ENCODE measurements at places on chromosomes 1 and 21.

GRCh38 chr1:203063287-203063686, 22.5 kb downstream of the MYOG start:
- DNase-seq = no peak

DNA sequence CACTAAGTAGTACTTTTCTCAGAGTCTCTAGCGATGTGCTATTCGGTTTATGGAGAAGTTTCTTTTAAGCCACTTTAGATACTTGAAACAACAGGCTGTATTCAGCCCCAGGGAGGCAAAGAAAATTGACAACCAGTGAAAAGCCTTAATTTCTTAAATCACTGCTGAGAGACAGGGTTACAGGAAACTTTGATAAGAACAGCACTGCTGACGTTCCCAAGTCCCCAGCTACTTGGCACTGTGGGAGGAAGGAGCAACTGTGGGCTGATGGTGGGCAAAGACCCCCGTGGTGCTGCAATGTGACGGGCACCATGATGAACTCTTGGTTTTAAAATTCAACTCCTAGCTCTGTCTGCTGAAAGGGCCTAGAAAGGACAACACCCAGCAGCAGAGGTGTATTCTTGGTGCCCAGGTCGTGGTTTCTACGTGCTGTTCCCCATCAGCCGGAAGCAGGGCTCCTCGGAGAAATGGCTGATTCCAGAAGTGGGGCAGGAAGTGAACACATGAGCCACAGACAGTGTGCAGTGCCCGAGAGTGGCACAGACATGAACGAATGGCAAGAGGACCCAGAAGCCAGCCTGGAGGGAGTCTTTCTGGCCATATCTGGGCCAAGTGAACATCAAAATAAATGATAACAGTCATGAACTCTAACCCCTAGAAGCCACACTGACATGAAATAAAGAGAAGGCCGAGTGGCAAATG, 5.3 kb downstream of the PTTG1IP start:
- DNase-seq = no peak

- DNase-seq = no peak
These were observed 74.3 kb upstream of the EDN2 start for GRCh38 chr1:41558761-41559171.

DNA sequence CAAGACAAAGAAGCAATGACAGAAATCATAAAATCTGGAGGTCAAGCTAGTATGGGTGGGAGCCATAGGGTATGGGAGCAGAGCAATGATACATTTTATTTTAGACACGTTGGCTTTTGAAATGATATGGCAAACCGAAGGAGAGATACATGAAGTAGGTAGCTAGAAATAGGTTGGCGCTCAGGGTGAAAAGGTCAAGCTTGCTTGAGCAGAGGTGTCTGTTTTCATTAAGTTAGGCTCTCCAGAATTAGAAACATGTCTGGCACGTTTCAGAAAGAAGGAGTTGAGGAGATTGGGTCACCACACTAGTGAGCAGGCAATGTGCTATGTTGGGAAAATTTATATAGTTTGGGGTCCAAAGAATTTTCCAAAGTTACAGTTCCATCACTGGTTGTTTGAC, 151.4 kb downstream of the AMY1C start:
- no peak for DNase-seq

DNA sequence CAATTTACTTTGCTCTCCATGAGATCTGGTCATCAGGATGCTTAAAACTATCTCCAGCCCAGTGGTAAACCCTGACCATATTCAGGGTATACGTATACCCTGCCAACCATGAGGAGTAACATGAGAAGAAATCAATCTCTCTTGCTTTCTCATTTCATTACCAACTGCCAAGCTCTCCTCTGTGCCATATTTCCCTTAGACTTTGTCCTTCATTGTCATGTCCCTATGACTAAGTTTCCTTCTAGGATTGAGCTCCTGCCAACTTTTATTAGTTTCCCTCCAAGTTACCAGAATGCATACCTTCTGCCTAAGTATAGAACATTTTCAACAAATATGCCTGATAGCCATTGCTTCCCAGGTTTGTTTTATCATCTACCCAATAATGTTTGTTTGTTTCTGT, 1113.9 kb upstream of the B3GALT2 start:
- DNase-seq = no peak

DNA sequence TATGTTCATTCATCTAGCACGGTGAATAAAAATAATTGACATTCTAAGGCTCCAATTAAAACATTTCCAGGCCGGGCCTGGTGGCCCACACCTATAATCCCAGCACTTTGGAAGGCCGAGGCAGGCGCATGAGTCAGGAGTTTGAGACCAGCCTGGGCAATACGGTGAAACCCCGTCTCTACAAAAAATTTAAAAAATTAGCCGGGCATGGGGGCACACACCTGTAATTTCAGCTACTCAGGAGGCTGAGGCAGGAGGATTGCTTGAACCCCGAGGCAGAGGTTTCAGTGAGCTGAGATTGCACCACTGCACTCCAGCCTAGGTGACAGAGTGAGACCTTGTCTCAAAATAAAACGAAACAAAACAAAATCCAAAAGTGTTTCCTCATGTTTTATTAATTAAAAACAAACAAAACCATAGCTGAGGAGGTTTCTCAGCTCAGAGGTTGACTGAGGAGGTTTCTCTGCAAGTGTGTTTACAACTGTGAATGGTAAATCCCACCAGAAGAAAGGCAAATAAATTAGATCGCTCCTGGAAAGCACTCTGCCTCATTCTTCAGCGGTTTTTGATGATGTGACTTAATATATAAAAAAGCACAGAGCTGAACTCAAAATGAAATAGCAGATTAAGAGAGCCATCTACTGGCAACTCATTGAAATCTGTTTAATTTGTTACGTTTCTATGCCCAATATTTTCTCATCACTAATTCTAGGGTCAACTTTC, 37.7 kb upstream of the ATG4C start:
- DNase-seq = no peak

DNA sequence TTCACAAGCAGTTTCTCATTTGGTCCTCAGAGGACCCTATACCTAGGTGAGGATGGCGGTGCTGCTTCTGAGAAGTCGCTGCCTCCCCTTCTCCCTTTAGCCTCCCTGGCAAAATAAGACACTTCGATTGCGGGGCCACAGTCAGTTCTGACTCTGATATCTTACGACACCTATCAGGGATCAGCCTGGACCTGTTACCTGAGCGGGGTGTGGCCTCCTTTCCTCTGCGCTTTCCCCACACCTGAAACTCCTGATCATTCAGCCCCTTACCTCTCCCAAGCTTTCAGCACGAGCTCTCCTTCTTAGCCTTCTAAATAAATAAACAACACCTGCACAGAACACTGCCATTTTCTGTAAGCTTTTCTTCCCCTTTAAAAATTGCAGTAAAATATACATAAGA, 24.6 kb upstream of the GPR137B start:
- DNase-seq = no peak

DNA sequence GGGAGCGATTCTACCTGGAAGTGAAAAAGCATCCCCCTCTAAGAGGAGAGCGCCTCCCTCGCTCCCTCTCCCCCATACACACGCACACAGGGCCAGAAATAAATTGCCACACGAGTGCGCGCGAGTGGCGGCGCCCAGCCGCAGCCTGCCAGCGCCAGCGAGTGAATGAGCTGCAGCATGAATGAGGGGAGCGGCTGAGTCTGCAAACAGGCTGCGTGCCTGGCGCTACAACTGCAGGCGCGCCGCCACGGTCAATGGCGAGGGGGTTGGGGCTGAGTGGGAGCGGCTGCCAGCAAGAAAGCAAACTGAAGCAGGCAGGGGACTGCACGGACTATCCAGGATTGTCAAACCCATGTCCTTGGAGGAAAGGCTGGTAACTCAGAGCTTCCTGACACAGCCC, 2.2 kb downstream of the CAMK1G start:
- DNase-seq = no peak

GRCh38 chr1:228782662-228783417, 47.6 kb downstream of the RHOU start:
- DNase-seq = no peak

DNA sequence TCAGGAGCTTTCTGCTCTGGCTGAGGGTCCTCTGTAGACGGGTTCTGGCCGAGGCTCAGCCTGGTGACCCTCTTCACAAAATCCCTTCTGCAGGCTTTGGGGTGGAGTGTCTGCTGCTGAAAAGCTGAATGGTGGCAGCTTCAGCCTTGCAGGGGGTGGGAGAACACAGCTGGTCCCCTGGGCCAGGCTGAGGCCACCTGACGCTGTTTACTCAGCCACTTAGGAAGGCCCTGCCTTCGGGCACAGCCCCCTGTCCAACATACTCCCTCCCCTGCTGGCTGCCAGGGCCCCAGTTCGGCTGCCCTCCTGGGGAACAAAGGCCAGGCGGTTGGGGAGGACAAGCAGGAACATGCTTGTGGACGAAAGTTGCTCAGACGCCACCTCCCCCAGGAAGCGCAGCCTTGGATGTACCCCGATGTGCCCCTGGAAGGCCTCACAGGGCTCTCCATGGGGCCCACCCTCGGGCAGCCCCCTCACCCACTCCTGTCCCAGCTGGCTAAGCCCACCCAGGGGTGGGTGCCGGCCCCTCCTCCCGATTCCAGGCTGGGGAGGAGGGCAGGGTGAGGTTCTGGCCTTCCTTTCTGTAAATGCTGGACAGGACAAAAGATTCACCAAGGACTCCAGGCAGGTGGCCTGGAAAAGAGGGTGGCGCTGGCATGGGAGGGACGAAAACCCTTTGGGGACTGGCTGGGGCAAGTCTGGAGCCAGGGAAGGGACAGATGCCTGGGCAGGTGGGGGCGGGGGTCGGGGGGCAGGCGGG, at the start of gene ANKRD65:
TSS of gene ANKRD65 (minus strand) at position 130 of the 760 bp plus-strand sequence. CDS start 271 bp downstream, outside the sequence.
- no peak for DNase-seq

- no peak for DNase-seq
These were observed 27.6 kb downstream of the SKI start for GRCh38 chr1:2255420-2256369.

- DNase-seq = no peak
These were observed 117.6 kb downstream of the PTPRC start for GRCh38 chr1:198756470-198756869.

DNA sequence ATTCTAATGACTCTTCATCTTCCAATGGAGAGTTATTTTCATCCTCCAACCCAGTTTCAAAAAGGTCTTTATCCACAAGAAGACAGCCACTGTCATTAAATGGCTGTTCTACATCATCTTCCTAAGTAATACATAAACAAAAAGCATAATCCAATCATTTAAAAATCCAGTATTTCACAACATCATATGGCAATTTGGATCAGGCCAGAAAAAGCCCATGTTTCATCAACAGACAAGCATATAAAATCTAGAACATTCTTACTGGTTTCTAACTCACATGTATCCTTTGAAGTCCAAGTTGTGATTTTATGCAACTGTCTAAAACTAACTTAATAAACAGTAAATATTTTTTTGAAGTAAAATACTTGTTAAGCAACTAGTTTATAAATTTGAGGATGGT, 6.6 kb downstream of the CLSPN start:
- DNase-seq = no peak

- no peak for DNase-seq
These were observed 84.6 kb downstream of the VPS13D start for GRCh38 chr1:12314333-12314903.

GRCh38 chr1:205446828-205447227, 9.0 kb downstream of the BLACAT1 start:
- DNase-seq = no peak

DNA sequence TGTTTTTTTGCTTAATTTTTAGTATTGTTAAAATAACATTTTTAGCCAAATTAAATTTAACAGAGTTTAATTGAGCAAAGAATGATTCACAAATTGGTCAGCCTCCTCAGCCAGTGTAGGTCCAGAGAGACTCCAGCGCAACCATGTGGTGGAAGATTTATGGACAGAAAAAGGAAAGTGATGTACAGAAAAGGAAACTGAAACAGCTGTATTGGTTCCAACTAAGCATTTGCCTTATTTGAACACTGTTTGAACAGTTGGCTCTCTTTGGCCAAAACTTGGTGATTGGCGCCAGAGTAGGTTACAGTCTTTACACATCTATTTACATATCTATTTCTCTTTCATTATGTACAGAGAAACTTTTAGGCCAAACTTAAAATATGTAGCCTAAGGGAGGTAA, 19.4 kb downstream of the RPS6KC1 start:
- no peak for DNase-seq

Data from stimulated activated CD4-positive, alpha-beta T cell treated with anti-CD3 and anti-CD28 coated beads, Interleukin-4, amount 100 ng/mL, for 4 hours (primary cell).